ENCODE measurements at places on chromosomes 1 and 21.

DNA sequence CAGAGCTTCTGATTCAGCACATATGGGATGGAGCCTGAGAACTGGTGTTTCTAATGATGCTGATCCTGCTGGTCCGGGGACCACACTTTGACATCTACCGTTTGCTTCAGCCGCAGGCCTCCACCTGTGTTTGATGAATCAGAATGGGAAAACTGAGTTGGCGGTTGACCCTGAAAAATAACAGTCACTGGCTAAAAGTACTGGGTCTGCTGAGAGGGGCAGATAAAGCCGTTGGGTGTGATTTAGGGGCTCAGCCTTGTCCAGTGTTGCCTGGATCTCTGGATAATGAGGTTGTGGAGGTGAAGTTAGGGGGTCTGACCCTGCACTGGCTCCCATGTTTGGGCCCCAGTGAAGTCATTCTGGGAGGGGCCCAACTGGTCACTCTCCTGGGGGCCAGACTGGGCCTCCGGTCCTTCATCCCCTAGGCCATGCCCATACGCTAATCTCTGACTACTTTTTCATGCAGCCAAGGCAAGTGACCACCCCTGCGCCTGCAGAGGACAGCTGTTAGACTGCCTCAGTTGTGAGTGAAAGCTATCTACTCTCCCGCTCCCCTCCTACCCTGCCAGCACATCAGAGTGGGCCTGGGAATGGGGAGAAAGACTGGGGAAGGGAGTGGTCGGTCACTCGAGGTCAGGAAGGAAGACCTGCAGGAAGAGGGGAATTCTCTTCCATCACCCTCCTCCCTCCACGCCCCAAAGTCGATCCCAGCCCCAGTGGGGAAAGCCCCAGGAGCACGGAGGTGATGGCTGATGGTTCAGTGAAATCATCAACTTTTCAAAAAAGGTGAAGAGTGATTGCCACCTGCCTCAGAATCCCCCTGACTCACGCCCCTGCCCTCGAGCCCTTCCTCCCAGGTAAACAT, 27.7 kb downstream of the VASH2 start:
- DNase-seq = no peak

GRCh38 chr1:186497651-186498050, 36.7 kb upstream of the PDC start:
- DNase-seq = no peak

GRCh38 chr21:34077888-34078287, 4.5 kb downstream of the MRPS6 start:
- DNase-seq = no peak

DNA sequence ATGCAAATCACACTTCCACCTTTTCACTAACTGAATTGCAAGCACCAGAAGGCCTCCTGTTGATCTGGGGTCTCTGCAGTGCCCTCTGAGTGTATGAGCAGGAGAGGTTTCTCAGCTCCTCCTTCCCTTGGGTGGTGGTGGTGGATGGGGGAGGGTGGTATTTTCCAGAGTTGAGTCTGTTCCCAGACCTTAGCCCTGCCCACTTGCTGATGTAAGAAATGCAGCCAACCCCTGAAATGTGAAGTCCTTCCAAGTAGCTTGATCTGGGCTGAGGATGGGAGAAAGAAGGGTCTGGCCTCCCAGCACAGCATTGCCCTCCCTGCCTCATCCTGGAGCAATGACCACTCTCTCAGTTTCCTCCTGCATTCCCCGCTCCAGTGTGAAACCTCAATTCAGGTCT, 6.3 kb upstream of the FOXD2 start:
- no peak for DNase-seq

GRCh38 chr1:110060034-110060661, 10.3 kb downstream of the ALX3 start:
- peak; percentile 73 for DNase-seq

- no peak for DNase-seq
These were observed 82.9 kb upstream of the SSX2IP start for GRCh38 chr1:84773195-84773594.

DNA sequence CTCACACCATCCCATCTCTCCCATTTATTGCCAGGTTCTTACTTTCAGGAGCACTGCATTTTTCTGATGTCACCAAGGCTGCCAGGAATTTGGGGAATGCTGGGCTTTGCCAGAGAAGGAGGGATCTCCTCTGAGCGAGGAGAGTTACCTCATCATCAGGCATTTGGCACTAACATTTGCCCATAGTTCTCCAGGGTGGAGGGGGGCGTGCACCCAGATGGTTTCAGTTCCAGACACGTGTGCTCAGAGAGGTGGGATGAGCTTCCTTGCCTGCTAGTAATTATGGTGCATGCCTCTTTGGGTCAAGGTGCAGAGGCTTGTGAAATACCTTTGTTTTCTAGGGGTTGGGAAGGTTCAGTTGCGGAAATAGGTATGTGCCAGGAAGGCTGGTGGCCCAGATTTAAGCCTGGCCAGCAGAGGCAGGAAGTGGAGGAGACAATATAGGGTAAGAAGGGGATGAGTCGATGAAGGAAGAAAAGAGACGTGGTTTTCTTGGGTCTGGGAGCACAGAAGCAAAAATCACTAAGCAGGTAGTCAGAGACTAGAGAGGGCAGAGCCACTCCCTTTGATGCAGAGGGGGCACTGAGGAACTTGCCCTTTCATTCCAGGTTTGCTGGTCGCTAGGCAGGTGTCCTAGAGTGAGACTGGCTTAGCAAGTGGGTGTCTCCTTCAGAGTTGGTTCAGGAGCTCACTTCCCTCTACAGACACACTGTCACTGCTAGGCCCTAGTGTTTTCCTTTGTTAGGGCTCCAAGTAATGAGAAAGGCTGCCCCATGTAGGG, 7.2 kb downstream of the TUFT1 start:
- no peak for DNase-seq

GRCh38 chr1:226110249-226111097, 48.0 kb downstream of the H3-3A start:
- DNase-seq = peak; percentile 73

DNA sequence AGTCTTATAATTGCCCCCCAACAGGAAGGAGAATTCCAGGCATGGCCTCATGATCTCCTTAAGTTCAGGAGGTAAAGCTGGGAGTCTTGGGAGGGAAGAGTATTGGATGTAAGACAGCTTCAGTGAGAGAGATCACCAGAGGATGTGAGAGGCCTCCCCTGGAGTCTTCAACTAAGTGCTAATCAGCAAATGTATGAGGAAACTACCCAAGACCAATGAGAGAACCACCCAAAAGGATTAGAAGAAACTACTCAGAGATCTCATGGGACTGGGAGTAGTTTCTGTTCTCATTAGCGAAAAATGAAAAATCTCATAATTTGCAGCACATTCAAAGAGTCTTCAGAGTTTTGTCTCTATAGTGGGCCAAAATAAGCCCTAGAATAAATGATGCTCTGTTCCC, 36.6 kb upstream of the WNT2B start:
- DNase-seq = no peak

- DNase-seq = no peak
These were observed 159.7 kb downstream of the PTGER3 start for GRCh38 chr1:70887936-70888335.

DNA sequence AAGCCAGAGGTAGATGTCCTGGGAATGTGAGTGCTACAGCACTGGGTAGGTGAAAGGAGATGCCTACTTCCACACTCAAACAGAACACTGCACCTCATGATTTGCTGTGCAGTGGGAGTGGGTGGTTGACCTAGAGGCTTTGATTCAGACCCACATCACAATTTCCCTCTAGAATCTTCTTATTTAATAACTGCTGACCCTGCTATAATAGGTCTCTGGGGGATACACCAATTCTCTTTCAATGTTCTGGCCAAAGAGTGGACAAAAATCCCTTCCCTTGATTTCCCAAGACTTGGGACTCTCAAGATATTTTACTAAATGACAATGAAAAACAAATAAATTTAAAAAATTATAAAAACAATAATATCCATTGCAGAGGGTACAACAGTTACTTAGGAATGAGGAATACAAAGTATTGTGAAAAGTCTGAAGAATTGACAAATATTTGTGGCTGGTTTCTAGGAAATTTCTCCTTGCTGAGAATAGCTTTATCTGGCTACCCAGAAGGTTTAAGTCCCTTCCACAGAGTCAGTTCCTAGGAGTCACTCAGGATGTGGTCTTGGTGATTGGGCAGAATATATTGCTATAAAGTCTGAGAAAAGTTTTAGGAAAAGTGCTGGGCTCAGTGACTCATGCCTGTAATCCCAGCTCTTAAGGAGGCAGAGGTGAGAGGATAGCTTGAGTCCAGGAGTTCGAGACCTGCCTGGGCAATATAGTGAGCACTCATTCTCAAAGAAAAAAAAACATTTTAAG, 2.4 kb upstream of the FCGR2A start:
- DNase-seq = no peak

DNA sequence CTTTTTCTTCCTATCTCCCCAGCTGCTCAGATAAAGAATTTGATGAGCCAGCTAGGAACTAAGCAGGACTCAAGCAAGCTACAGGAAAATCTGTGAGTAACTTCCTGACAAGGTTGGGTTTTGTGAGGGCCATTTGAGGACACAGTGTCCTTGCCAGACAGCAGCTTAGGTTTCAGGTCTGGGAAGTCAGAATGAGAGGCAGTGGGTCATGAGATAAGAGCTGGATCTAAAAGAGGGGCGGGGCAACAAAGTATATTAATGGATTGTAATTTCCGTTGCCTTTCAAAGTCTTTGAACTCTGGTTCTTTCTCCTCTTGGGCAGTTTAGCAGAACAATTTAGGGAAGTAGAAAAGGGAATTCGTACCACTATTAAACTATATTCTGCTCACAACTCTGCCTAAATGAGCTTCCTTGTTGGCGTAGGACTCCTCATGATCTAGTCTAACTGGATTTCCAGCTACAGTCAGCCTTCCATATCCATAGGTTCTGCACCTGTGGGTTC, 16.6 kb downstream of the STX12 start:
- DNase-seq = no peak

DNA sequence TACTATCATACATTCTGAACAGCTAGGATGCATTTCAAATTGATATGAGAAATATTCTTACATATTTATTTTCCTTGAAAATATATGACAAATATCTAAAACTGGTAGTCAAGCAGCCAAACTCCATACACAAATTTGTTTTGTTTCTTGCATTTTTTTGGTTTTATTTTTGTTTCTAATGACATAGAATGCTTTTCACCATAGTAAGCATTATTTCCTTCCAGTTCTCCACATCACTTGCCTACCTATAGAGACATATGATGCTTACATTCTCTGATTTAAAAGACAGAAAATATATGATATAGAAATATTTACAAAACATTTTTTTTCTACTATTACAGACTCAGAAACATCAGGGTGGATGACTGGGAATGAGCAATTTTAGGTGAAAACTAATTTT, 726.4 kb upstream of the ADGRL4 start:
- no peak for DNase-seq

GRCh38 chr1:175530183-175530582, 213.2 kb downstream of the TNR start:
- no peak for DNase-seq

GRCh38 chr1:233333086-233333485, 5.6 kb downstream of the MAP3K21 start:
- DNase-seq = no peak

DNA sequence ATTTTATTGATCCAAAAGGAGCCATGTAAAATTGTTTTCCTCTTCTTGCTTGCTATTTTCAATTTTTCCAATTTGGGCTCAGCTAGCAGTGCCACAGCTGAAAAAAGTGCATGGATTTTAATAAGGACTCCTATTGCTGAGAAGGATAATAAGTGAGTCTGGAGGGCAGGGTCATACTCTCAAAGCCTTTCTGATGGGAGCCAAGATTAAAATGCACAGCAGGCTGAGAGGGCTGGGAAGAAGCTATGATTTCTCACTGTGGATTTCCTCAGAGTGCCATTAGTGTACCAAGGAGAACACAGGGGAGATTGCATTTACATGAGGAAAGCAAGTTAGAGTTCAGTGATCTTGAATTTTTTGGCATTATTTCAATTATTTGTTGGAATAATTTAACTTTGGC, 261.3 kb downstream of the ST6GALNAC3 start:
- DNase-seq = no peak

- DNase-seq = no peak
These were observed 3.3 kb downstream of the SH3BP5L start for GRCh38 chr1:248822148-248823032.

- DNase-seq = no peak
These were observed 1.3 kb upstream of the CYB5R1 start for GRCh38 chr1:202968351-202968750.

DNA sequence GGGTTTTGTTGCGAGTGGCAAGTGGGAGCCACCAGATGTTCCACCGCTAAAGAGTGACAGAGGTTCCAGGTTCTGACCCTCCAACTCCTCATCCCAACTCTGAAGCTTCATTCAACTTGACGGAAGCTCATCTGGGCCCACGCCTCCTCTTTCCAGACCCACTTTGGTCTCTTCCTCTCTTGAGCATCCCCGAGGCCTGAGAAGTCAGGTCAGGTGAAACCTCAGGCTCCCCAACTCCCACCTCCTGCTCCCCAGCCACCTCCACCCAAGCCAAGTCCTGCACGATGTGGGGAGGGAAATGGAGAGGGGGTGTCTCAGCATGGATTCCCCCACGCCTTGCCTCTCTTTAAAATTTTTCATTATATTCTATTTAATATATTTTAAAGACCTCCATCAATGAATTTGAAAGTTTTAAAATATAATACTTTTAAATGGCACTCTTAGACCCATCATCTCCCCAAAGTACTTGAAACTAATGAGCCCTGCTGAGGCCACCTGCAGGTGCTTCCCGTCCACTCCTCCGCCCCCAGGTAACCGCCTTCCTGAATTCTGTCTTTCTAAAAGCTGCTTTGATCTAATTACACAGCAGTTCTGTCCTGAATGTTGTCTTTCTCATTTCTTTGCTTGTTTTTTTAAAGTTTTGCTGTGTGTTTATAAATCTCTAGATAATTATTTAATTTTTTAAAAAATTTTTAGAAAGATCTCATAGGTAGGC, 238.1 kb downstream of the KAZN start:
- DNase-seq = no peak

- no peak for DNase-seq
These were observed 49.3 kb downstream of the ADAMTS1 start for GRCh38 chr21:26795866-26796329.

DNA sequence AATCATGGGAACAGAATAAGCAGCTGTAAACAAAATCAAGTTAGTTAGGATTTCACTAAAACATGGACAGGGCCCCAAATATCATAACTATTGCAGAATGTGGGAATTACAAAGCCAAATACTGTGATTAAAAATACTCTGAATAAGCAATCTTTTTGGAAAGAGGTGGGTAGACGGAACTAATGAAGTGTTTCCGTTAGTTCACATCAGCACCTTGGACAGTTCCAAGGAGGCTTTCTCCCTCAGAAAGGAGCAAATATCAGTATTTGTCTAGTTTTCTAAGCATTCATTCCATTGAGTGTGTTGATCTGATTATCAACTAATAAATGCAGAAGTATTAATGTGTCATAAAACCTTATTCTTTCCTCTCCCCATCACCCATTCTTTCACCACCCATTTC, 97.4 kb downstream of the FAM78B start:
- no peak for DNase-seq

- DNase-seq = no peak
These were observed 30.8 kb upstream of the ACTA1 start for GRCh38 chr1:229464672-229465071.

GRCh38 chr1:23862640-23863039, 5.5 kb downstream of the FUCA1 start:
- DNase-seq = no peak

- no peak for DNase-seq
These were observed 43.5 kb upstream of the MROH9 start for GRCh38 chr1:170891872-170892271.
